Midbrain (tissue), 1 donor: ENCODE measurements at places on chromosomes 1 and 21.

GRCh38 chr1:6065093-6065858 lies 19.6 kb downstream of the KCNAB2 start:
- DNase-seq = no peak

GRCh38 chr1:202367271-202367670 lies 18.8 kb downstream of the PPP1R12B start:
- no peak for DNase-seq

GRCh38 chr1:94553323-94553730 lies 11.8 kb upstream of the F3 start:
- DNase-seq = no peak

DNA sequence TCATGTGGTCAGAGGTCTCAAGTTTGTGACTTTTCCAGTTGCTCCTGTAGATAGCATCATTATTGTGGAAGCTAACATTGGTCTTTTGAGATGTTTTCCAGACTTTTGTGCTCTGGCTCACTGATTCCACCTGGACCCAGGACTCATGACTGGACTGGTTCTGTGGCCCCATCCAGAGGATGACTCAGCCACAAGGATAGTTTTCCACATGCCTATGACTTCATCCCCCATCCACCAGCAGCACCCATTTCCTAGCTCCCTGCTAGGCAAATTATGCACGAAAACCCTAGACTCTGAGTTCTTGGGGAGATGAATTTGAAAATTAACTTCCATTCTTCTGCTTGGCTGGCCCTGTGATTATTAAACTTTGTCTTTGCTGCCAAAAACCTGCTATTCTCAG lies 949.3 kb downstream of the MRPL39 start:
- no peak for DNase-seq

- no peak for DNase-seq
Measured at GRCh38 chr1:212433577-212434462, 1.1 kb downstream of the NENF start.

- DNase-seq = no peak
Measured at GRCh38 chr1:2597441-2598328, 11.1 kb downstream of the PRXL2B start.

- no peak for DNase-seq
Measured at GRCh38 chr1:53081384-53082066, 19.5 kb downstream of the PODN start.

GRCh38 chr1:177849130-177849529 lies 120.7 kb downstream of the SEC16B start:
- no peak for DNase-seq

DNA sequence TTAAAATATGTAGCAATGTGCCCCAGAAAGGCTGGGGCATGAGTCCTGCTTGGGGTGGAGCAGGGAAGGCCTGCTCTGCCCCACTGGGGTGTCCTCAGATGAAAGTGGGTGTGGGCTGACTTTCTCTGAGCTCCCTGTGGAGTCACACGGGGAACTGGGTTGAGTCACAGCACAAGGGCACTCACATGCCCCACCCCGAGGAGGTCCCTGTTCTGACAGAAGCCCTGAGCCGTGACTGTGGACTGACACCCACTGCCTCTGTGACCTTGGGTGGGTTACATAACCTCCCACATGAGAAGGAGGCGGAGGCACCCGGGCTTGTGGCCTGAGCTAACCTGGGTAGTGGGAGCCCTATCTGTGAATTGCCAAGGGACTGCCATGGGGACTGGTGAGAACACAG lies 52.5 kb upstream of the TINAGL1 start:
- no peak for DNase-seq

- no peak for DNase-seq
Measured at GRCh38 chr1:223211323-223211985, 68.4 kb upstream of the TLR5 start.

DNA sequence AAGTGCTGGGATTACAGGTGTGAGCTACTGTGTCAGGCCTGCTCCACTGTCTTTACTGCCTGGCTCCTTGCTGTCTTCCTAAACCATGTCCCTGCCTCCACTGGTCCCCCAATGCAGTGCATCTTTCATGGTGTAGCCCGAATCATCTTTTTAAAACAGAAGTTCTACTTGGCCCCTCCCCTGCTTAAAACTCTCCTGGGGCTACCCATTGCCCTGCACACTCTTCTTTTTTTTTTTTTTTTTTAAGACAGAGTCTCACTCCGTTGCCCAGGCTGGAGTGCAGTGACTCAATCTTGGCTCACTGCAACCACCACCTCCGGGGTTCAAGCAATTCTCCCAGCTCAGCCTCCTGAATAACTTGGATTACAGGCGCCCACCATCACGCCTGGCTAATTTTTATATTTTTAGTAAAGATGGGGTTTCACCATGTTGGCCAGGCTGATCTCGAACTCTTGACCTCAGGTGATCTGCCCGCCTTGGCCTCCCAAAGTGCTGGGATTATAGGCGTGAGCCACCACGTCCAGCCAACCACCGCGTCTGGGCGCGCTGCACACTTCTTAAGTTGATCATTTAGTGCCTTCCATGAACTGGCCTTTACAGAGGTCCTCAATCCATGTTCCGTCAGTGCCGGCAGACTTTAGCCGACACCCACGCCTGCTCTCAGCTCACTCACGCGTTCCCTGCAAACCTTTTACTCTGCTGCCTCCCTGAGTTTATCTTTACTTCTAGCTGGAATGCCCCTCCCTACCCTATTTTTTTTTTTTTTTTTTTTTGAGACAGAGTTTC lies 2.4 kb downstream of the FCN3 start:
- DNase-seq = no peak
